ENCODE measurements at places on chromosomes 13 and 19. TPM values are rescaled to one million over a fixed set of nuclear protein-coding genes. Genes with fewer than 3 reads are reported as not detected.

ZNF724 gene
- total RNA-seq: 56.7 TPM

ZNF555 gene
- 7.8 TPM for total RNA-seq

KLK4 gene
- total RNA-seq: not detected

SIAH3 gene
- not detected for total RNA-seq

ODAD3 gene
- total RNA-seq: 2.2 TPM

ZNF582 gene
- 4.4 TPM for total RNA-seq

SLC25A41 gene
- 0.42 TPM for total RNA-seq

GFY gene
- total RNA-seq: 1.3 TPM

IL17D gene
- 1.6 TPM for total RNA-seq

ZNF180 gene
- total RNA-seq: 13.2 TPM

FAM216B gene
- not detected for total RNA-seq

KLHL1 gene
- not detected for total RNA-seq

PRR22 gene
- total RNA-seq: 8.1 TPM

HPN gene
- total RNA-seq: 9.3 TPM

C1QTNF9 gene
- not detected for total RNA-seq

ZNF320 gene
- 26.1 TPM for total RNA-seq
